ENCODE measurements at places on chromosomes 5 and 9. TPM values are rescaled to one million over a fixed set of nuclear protein-coding genes. Genes with fewer than 3 reads are reported as not detected.

PRXL2C gene
- 16.9 TPM for polyA plus RNA-seq

DNAJC21 gene
- 86.2 TPM for polyA plus RNA-seq

PHYHD1 gene
- polyA plus RNA-seq = 45.0 TPM

TEX48 gene
- polyA plus RNA-seq = not detected

ZNF454 gene
- polyA plus RNA-seq = 0.47 TPM

COL5A1 gene
- polyA plus RNA-seq = 2.6 TPM

DNA sequence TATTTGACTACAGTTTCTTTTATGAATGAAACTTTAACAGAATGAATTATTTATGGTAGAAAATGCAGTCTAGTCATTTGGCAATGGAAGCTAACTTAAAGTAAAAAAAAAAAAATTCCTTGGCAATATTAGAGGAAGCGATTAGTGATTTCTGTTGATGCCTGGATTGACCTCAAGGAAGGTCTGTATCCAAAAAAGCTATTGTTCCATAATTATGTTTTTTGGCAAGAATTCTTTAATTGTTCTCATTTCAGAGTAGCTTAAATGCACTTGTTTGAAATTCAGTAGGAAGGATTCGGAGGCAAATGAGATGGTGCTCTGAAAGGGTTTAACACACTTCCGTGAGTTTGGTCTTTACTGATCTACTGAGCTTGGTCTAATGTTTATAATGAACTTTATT is 61.8 kb downstream of the ITGA1 start:
- no peak for DNase-seq

DNA sequence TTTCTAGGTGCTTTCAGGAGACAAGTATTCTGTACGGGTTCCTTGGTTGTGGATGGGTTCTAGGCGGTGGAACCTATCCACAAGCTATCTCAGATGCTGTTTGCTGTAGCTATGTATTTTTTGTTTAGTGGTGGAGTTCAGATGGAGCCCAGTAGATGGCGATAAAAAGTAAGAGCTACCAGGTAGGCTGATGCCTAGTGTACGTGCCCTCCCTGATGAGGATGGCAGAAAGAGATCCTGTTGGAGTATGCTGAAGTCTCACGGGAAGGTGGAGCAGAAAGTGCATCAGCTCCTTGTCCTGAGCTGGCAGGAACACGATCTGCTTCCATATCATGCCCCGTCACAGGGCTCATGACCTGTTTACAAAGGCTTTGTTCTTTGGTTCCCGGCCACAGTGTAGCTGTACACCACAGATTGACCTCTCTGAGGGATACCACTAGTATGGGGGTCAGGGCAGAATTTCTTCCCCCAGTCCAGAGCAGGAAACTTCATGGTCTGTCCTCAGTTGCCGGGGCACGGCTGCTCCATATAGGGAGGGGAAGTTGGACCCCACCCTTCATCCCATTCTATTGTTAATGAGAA is 12.6 kb upstream of the UGT3A2 start:
- DNase-seq = no peak

GRCh38 chr9:112487799-112488340 is 1.2 kb downstream of the KIAA1958 start:
- no peak for DNase-seq

- no peak for DNase-seq
These were observed 896 bp downstream of the RIGI start for GRCh38 chr9:32524892-32525708.

DNA sequence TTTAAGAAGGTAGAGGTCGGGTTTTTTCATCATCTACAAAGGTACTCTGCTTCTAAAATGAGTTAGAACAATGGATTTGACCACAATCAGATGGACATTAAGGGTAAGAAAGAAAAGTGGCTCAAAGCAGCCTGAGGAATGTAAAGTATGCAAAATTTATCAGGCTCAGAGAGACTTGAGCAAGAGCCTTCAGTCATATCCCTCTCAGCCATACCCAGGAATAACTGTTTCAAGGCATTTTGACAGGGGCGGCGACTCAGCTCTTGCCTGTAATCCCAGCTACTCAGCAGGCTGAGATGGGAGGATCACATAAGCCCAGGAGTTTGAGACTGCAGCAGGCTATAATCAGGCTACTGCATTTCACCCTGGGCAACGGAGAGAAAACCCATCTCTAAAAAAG is 38.8 kb upstream of the ANXA2R start:
- DNase-seq = no peak

DNA sequence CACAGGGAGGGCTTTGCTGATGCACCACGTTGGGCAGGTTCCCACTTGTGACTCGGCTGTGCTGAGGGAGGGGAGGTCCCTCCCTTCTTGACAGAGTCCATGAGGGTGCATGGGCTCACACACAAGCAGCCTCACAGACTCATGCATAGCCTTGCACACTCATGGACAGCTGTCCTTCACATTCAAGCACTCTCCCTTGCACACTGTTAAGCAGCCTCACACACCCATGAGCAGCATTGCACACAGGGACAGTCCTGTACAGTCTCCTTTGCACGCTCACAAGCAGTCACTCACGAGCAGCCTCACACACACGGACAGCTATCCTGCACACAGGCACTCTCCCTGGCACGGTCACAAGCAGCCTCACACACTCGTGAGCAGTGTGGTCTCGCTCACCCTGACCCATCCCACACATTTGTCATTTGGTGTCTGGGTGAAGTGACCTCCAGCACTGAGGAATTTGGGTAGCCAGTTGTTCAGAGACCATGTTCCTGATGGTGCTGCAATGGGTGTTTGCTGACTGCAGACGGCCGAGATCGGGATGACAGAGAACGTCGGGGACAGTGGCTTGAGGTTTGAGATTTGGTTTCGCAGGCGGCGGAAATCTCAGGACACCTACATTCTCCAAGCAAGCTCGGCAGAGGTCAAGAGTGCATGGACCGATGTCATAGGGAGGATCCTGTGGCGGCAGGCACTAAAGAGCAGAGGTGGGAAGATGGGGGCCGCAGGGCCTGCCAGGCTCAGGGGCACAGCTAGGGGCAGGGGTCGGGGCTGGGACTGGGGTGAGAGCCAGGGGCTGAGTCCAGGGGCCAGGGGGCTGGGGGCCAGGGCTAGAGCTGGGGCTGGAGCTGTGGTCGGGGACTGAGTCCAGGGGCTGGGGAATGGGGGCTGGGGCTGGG is 17.7 kb upstream of the LRRC14B start:
- DNase-seq = peak; percentile 28

DNA sequence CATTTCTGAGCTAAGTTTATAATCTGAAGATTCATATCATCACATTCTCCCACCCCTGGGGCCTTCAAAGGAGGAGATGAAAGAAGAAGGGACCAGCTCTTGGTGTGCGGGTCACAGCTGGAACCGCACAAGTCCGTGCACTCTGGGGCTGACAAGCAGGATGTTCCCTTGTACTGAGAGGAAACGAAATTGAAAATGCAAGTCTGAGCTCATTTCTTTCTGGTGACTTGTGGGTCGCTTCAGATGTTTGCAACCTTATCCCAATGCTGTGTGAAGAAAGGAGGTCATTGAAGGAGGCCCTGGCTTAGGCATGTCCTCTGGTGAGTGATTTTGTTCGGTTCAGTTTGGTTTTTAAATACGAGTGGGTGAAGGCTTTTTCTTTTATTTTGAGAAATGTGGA is 59.6 kb downstream of the C9orf152 start:
- DNase-seq = no peak

DNA sequence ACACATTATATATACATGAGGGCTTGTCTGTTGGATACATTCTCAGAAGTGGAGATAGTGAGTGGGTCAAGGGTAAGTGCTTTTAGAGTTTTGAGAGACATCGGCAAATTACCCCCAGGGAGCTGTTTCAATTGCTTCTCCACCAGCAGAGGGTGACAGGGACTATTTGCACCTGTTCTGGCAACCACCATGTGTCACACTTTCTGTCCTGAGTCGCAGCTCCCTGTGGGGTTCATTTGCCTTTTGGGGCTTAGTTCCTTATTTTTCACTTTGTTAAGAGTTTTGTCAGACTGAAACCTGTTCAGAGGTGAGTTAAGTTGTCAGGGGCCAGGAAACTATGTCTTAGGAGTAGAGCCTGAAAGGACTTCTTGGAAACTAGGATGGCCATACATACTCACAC is 20.1 kb upstream of the SLC36A1 start:
- no peak for DNase-seq

GRCh38 chr5:81044868-81045267 is 84.7 kb downstream of the RASGRF2 start:
- DNase-seq = no peak

DNA sequence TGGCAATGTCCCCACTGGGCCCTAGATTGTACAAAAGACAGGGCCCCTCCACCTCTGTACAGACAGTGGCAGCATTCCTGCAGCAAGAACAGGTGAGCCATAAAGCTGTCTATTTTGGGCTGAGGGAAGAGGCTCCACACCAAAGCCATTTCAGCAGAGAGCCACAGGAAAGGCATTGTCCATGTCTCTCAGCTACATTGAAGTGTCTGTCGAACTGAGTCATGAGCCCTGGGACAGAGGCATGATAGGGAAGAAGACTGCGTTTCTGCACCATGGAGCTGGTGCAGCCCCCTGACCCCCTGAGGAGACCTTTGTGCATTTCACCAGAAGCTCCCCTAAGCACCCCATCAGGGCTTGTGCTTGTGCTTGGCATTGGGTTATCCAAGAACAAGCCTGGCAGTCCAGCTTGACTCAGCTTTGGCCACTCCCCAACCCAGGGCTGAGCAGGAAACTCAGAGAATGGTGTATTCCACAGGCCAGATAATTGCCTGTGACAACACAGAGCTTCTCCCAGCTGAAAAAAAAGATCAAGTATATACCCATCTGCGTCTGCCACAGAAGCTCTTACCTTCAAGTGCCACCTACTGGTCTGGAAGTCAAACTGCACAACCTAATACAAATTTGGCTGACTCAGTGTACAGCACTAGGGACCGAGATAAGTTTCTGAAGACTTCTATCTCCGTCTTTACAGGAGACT is 5.9 kb upstream of the FRMD3 start:
- peak; percentile 19 for DNase-seq

DNA sequence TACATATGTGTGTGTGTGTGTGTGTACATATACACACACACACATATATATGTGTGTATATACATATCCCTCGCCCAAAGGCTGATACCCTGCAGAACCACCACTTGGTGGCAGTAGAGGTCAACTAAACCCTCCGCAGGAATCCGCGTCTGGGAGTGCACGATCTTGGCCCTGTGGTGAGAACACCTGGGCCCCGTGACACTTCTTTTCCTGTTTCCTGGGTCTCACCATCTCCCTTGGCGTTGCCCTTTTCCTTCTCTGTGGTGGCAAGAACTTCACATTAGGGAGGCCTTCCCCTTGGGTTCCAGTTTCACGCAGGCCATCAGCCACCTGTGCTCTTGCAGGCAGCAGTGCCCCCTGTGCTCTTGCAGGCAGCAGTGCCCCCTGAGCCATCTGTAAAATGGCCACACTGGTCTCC is 8.2 kb downstream of the IL9 start:
- DNase-seq = peak; percentile 35

GRCh38 chr5:38555354-38556087 is 925 bp downstream of the LIFR start:
- DNase-seq = no peak

DNA sequence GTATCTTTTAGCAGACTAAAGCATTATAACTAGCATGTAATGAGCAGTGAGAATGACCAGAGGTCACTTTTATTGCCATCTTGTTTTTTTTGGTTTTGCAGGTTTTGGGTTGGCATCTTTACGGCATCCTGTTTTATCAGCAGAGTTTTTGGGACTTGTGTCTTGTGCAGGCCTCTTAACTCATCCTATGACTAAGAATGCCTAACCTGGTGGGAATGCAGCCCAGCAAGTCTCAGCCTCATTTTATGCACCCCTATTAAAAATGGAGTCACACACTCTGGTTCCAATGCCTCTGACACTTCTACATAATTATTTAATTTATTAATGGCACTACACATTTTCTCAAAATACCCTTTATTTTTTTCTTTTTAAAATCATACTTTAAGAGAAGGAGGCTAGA is 726.5 kb upstream of the RIOK2 start:
- no peak for DNase-seq

- DNase-seq = no peak
These were observed 79.0 kb downstream of the MED27 start for GRCh38 chr9:132000659-132001058.

DNA sequence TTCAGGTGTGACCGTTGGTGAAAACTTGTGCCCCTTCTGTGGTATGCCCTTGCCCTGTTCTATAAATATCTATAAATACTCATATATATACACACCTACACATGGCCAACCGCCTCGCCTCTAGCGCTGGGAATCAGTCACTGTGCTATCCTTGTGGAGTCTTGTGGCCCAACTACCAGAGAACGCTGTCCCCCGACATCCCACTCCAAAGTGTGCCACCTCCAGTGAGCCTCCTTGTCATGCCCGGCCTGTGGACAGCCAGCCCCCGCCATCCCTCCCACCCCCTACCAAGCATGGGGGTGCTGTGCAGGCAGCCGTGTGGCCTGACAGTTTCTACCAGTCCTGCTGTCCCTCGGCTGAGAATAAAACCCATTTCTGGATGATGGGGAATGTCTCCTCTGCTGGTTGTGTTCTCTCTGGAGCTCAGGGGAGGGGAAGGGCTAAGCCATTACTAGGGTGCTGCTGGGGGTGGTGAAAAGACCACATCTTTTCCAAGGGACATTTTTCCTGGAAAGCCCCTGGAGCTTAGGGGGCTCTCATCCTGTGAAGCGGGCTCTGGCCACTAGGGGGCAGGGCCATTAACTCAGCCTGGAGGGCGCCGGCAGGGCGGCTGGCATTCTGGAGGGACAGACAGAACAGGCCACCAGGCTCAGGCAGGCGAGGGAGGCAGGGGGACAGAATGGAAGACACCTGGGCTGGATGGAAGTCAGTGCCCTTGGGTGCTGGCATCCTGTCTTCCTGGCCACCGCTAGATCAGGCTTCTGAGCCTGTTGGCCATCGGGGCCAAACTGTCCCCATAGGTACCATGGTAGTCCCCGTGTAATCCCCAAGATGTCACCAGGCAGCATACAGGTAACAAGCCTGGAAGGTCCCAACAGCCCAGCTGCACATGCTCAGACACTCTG is 20.7 kb downstream of the GOLGA2 start:
- DNase-seq = peak; percentile 71

DNA sequence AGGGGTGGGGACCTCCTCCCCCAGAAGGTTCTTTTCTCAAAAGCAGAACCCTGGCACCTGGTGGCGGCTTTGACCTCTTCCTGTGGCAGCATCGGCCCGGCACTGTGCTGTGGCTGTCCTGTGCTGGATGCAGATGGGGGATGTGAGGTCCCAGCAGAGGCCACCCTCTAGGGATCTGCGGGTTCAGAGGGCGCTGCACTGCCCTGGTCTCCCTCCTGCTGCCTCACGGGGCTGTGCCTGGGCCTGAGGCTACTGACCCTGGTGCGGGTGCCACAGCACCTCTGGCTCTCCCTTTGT is 76.6 kb upstream of the CACNA1B start:
- DNase-seq = no peak
